ENCODE measurements at places on chromosomes 1 and 21.
A peak's percentile ranks its signal among the peaks of the same experiment; 100 is the strongest.

DNA sequence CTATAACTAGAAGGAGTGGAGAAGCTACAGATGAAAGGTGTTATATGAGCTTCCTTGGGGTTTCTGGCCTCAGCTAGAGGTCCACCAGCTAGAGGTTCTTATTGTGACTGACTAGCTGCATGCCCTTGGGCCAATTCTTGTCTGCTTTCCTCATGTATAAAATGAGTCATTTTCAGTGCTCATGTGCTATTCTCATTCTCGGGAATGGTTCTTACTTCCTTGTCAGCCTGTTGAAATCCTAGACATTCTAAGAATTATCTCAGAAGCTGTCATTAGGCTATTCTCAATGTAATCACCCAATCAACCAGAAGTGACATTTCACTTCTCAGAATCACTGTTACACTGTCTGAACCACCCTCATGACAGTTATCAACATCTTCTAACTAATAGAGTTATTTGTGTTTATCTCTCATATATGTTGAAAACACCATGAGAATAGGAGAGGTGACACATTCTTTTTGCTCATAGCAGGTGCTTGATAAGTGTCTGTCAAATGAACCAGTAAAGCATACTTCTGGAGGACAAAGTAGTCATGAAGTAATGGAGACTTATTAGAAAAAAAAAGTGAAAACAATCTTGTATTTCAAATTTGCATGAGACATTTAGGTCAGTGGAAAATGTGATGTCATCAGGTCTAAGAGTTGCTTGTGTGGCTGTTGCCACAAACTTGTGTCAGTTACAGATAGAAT, 122.8 kb upstream of the IVNS1ABP start:
- DNase-seq: peak; percentile 86

DNA sequence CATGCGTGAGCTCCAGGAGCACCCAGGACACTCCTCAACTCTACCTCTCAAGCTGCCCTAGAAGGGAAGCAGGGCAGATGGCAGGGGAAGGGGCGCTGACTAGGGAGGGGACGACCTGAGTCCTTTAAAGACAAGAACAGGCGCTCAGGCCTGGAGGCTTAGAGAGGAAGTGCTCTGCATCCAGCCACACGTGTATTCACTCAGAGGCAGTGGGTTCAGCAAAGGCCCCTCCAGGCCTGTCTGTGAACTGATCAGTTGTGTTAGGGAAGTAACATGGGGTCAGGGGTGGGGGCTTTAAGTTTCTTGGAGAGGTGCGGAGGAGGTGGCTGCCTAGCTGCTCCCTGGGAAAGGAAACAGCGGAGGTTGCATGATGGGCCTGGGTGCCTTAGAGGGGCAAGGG, 37.1 kb upstream of the ARF1 start:
- no peak for DNase-seq

GRCh38 chr1:31712630-31713029, 8.8 kb upstream of the COL16A1 start:
- no peak for DNase-seq

- no peak for DNase-seq
Measured at GRCh38 chr1:210415846-210416448, 87.2 kb downstream of the HHAT start.

GRCh38 chr1:240101737-240102136, 10.1 kb downstream of the FMN2 start:
- no peak for DNase-seq

- no peak for DNase-seq
Measured at GRCh38 chr1:161887730-161888287, 121.7 kb downstream of the ATF6 start.

DNA sequence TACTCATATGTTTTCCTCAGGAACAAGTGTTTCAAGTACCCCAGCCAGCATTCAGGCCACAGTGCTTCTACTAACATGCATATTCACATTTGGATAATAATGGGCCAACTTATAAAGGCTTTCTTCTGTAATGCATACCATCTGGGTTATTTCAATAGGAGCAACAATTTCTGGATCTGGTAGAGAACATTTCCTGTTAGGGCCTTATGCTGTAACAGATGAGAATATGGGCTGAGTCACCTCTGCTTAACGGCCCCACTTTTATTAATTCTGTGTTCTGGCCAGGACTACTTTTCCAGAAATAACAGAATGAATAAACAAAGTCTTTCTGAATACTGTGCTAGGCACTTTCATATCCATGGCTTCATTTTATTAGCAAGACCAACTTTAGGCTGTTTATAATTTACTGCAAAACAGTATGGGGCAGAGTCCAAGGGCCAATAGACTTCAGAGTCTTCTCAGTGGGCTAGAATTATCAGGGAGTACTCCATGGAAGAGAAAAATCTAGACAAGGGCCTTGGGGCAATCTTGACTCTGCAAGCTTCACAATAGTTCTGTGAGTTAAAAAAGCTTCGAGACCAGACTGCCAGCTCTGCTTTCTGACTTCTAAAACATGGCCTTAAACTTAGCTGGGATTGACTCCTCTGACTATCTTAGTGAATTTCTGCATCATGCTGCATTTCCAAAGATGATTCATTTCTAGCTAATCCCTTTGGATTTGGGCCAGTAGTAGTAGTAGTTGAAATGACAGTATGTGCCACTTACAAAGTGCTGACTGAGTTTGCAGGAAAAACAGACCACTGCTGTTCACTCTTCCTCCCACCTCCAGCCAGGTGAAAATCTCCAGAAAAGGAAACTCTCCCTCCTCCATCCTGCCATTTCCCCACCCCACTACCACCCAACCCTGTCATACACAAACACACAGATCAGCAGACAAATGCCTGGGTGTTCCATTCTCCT, 8.2 kb upstream of the SSX2IP start:
- no peak for DNase-seq

GRCh38 chr1:202289009-202289408, 52.7 kb downstream of the UBE2T start:
- DNase-seq: no peak

- no peak for DNase-seq
Measured at GRCh38 chr1:160858097-160858496, 4.6 kb downstream of the CD244 start.

GRCh38 chr21:42306366-42307035, 8.7 kb downstream of the TFF3 start:
- DNase-seq: no peak

GRCh38 chr1:11499601-11500331, 20.8 kb downstream of the DISP3 start:
- DNase-seq: no peak

- DNase-seq: no peak
Measured at GRCh38 chr1:233675446-233675845, 61.5 kb downstream of the KCNK1 start.

DNA sequence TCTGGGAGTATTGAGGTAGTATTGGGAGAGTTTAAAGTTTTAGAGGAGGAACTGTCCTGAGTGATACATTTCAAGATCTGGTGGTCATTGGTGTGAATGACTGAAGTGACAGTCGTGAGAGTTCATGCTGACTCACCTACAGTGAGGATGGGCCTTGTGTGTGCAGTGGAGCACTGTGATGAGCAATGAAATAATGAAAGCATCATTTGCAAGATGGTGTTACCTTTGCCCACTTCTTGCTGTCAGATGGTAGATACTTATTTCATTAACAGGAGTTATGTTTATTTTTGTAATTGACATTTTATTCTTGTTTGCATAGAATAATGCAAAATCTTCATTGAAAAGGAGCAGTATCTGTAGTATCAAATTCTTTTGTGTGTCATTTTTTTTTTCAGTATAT, 29.0 kb downstream of the POU2F1 start:
- no peak for DNase-seq

DNA sequence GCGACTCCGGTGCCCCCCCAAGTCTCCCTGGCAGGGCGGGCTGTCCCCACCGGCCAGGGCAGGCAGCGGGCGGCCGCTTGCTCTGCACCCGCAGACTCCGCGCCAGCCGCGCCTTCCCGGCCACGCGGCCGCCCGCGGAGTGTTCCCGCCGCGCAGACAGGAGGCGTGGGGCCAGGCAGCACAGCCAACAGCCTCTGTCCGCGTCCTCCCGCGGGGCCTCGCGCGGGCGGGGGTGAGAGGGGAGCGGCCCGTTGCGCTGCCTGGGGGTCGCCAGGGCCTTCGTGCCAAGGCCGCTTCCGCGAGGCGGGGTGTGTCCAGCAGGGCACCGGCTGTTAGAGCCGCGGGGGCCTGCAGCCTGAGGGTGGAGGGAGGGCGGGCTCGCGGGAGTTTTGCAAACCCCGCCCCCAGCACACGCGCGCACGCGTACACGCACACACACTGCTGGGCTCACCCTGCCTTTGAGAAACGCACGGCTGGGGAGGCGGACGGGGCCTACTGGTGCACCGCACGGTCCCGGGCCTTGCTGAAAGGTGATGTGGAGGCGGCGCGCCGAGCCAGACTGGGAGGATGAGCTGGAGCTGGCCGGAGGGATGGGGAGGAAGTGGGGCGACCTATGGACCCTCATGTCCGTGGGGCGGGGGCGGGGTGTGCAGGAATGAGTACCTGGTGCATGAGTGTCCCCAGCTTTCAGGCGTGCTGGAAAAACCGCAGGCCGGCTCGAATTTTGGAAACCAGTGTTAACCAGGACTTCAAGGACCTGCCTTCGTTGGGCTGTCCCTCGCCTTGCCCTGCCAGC, 41.5 kb downstream of the KIAA1614 start:
- peak; percentile 60 for DNase-seq

DNA sequence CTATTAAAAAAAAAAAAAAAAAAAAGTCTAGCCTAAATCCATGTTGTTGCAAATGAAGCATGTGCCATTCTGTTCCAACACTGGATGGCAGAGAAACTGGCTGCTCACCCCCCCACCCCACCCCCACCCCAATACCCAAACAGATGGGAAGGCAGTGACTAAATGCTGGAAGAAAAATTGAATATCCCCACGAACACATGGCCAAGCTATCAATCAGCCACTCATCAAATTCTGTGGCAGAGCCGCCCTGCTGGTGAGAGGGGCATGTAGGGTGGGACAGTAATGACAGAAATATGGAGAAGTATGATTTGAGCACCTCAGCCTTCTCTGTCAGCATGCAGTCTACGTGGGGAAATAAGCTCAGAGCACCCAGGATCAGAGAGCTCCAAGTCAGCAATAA, 34.1 kb downstream of the OPTC start:
- DNase-seq: no peak

GRCh38 chr1:1421147-1421906, at the start of gene ANKRD65:
TSS of gene ANKRD65 (minus strand) at chr1:1421276. CDS start at chr1:1421005, 271 bp downstream.
- no peak for DNase-seq

- no peak for DNase-seq
Measured at GRCh38 chr1:224092601-224093000, 21.3 kb upstream of the FBXO28 start.

DNA sequence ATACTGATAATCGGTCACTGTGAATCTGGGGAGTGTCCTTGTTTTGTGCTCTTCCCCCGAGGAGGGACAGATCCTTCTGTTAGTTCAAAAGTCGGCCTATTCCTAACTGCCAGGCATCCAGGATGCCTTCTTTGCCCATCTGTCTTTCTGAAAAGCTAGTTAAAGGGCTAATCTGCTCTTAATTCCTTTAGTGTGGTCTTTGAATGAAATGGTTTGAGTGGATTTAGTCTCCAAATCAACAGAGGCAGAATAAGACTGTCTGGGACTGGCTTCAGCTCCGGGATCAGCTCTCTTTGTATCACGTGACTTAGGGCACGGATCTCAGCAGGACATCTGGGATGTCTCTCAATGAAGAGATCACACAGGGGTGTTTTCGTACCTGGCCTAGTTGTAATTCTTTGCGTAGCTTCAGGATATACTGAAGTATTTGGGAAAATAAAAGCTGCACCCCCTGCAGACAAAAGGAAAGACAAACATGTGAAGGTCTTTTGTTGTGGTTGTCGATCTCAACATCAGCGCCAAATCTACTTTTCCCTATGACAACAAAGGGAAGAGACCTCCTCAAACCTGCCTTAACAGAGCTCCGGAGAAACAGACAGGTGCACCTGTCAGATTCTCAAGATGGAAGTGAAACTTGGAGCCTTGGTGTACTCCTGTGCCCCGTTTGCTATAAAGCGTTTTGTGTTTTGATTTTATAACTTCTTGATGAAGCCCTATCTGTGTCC, 97.9 kb downstream of the ERG start:
- DNase-seq: no peak

- no peak for DNase-seq
Measured at GRCh38 chr1:17098446-17099317, 20.6 kb downstream of the PADI2 start.

DNA sequence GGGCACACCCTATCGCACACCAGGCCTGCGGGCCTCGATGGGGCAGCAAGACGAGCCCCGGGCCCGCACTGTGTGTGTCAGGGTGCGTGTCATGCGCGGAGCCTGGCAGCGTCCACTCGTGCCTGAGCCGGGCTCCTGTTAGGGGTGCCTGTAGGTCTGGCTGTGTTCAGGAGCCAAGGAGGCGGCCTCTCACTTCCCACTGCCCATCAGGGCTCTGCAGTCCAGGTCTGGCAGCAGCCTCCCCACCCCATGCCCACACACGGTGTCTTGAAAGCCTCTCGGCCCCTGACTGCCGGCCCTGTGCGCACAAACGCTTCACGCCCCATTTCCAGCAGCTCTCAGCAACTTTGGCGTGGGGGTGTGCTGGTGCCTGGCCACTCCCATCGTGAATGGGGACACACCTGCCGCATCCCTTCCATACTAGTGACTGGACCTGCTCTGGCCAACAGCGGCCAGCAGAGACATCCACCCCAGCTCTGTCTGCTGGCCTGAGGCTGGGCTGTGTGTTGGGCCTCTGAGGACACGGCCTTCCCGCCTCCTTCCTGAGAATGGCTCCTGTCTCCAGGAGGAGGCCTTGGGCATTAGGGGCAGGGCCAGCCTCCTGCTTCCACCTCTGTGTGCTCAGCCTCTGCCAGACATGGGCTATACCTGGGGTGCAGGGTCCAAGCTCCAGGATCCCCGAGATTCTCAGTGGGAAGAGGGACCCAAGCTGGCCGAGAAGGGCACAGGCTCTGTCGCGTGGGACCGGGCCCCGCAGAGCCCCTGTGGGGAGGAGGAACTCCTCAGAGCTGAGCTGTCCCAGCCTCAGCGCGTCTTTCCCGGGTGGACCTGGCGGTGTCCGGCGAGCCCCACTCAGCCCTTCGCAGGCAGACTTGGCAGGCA, 41.8 kb upstream of the ACTRT2 start:
- no peak for DNase-seq

- DNase-seq: no peak
Measured at GRCh38 chr21:27555996-27556395, 589.1 kb upstream of the ADAMTS5 start.

DNA sequence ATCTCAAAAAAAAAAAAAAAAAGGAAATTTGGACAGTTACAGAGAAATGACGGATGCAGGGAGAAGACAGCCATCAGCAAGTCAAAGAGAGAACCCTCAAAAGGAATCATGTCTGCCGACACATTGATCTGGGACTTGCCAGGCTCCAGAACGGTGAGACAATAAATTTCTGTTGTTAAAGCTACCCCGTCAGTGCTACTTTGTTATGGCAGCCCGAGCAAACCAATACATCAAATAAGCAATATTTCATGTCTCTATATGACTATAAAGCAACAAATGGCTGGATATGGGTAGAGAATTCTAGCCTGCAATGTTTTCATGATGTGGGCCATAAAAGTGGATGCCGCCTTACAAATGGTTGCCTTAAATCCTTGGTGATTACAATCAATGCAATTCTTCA, 23.3 kb upstream of the FAM89A start:
- no peak for DNase-seq

- DNase-seq: no peak
Measured at GRCh38 chr1:27967106-27967883, 7.5 kb downstream of the XKR8 start.

GRCh38 chr21:25980710-25981109, 189.9 kb downstream of the APP start:
- no peak for DNase-seq

- DNase-seq: no peak
Measured at GRCh38 chr1:107326824-107327445, 186.1 kb downstream of the NTNG1 start.
